ENCODE measurements at places on chromosomes 3 and 15.

GRCh38 chr3:97353176-97353575, 411.4 kb upstream of the ARL6 start:
- no peak for DNase-seq

DNA sequence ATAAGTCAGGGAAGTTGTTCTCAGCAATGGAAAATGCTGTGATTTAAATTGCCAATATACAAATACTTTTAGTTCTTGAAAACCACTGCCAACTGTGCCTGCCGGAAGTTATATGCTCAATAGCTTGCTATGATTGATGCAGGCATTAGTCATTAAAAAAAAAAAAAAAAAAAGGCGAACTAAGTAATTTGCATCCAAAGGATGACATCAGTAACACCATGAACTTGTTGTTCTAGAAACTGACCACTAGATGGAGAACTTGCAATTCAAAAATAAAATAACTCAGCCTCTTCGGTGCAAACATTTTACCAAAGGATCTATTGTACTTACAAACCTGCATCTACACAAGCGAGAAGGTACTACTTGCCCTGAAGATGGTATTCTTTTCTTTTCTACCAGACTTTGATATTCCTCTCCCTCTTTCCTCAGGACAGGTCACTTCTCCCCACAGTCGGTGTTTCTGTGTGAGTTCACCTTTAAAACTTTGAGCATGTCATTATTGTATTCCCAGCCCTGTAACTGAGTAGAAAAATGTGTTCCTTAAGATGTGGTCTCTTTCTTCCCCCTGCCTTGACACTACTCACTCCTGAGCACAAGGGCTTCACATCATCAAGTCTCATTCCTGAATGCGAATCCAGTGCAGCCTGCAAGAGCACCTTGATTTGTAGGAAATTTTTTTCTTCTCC, 115.0 kb upstream of the VEPH1 start:
- no peak for DNase-seq

GRCh38 chr15:67042551-67043142, 22.8 kb upstream of the SMAD3 start:
- DNase-seq, result no peak

DNA sequence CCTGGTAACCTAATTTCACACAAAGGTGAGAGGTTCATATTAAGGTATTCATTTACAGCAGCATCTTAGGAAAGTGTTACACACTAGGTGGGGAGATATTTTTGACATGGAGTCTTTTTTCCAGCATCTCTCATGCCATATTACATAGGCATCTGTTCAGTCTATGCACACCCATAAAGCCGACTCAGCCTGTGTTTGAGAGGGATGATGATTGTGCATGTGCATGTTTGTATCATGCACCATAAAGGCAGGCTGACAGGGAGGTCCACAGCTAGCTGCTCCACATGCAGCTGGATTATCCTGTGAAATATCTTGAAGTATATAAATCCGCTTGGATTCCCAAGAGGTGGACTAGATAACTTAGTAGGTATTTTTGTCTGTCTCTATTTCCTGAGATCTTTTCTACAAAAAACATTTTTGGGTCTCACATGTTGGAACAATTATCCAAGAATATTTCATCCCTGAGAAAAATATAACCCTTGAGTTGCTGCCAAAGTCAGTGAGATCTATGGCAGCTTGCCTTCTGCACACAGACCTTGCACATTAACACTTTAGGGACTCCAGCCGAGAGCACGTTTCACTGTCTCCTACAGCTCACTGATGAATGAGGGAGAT, 288.4 kb upstream of the DPH6 start:
- no peak for DNase-seq

GRCh38 chr3:185992831-185993374, 55.1 kb upstream of the TRA2B start:
- no peak for DNase-seq

- no peak for DNase-seq
These were observed 292.8 kb downstream of the BCHE start for GRCh38 chr3:165544432-165544831.

DNA sequence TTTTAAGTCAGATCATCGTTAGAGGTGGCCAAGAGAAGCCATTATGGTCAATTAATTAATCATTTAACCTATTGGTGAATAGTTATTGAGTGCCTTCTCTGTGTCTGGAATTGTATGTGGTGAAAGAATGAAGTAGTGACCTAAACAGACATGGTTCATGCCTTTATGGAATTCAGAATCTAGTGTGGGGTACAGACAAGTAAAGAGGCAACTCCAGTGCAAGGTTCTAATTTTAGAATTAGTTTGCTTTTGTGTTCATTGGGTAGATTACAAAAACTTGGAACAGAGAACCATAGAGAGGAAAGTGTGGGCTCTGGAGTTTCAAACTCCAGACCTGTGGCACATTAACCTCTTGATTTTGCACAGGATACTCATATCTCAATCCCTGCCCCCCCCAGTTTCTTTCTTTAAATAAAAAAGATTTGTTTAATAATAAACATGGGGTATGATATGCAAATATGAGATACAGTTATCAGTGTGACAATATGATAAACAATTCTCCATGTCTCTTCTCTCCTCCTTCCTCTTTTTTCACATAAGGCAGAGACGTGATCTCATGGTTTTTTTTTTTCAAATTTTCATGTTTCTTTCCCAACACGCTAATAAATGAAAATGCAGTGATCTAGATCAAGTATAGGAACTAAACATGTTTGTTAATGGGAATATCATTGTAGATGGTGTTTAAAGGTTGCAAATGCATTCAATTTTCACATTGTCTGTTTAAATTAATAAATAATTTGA, 117.9 kb downstream of the MITF start:
- no peak for DNase-seq

- DNase-seq, result no peak
These were observed 193.1 kb downstream of the ALCAM start for GRCh38 chr3:105559856-105560255.

- DNase-seq, result no peak
These were observed 18.6 kb downstream of the ARRDC4 start for GRCh38 chr15:97979140-97979520.

DNA sequence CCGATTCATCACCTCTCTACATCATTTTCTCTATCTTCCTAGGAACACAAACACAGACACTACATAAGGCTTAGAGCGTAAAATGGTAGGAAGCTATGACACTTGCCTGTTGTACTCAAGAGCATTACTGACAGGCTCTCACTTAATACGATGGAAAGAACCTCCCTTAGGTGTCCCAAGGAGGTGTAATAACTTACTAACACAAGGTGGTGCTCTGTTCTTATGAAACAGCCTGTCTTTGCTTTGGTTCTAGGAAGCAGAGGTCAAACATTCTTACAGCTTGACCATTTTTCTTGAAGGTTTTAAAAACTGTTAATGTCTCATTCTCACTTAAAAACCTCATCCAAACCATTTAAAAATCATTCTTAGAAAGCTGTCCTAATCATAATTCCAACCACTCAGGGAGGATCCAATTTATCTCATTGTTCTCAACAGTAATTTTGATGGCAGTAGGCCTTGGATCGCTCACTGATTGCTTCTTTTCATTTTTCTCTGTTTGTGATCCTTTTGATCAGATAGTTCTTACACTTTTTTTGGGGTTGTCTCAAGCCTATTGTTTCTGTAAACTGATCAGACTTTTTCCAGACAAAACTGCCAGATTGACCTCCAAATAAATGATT, 317.8 kb upstream of the AGTR1 start:
- no peak for DNase-seq

- no peak for DNase-seq
These were observed 24.7 kb downstream of the LYSMD4 start for GRCh38 chr15:99708563-99708962.

DNA sequence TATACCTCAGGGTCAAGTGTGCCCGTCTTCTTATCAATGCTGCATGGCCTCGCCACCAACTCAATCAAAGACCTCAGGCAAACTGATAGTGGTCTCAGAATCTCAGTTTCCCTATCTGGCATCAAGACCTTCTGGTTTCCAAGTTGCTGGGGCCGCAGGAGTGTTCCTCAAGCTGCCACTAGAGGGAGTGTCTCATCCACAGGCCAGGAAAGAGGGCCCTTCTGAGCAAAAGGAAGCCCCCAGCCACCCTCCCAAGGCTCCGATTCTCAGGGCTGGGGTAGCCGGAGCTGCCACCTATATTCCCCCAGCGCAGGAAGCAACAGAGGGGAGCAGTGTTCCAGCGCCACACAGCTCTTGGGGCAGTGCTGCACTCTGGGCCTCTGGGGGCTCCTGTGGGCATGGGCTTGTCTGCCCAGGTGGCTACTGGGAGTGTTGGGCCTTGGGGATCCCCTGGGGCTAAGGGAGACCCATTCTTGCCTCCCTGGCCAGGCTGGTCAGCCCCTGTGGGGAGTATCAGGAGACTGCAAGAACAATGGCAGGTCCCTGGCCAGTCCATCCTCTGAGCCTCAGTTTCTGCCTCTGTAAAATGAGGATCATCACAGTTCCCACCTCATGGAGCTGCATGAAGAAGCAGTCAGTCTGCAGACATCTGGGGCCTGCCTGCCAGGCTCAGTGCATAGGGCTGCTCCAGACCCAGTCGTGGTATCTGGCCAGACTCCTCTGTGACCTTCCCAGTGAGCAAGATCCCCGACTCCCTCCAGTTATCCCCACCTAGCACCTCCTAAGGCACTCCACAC, 23.4 kb upstream of the SEC13 start:
- peak; percentile 65 for DNase-seq

- DNase-seq, result no peak
These were observed 3.4 kb upstream of the RFTN1 start for GRCh38 chr3:16516695-16517481.

- no peak for DNase-seq
These were observed 119.7 kb upstream of the PHLDB2 start for GRCh38 chr3:111739311-111739911.

DNA sequence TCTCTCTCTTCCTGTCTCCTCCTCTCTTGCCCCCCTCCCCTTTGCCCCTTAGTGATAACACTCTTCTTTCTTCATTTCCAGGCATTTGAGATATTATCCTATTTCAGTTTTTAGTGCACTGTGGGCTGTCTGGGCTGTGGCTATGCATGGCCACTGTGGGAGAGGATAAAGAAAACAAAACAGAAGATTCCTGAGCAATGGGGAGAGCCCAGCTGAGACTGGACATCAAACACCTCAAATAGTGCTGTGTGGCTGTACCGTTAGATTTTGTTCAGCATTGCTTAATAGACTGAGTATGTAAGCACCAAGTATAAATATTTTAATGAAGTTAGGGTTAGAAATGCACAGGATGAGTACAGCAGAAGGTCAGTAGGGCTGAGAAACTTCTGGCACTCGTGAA, 7.9 kb upstream of the GBE1 start:
- no peak for DNase-seq

- DNase-seq, result no peak
These were observed 271.2 kb downstream of the RBMS3 start for GRCh38 chr3:29552051-29552450.

DNA sequence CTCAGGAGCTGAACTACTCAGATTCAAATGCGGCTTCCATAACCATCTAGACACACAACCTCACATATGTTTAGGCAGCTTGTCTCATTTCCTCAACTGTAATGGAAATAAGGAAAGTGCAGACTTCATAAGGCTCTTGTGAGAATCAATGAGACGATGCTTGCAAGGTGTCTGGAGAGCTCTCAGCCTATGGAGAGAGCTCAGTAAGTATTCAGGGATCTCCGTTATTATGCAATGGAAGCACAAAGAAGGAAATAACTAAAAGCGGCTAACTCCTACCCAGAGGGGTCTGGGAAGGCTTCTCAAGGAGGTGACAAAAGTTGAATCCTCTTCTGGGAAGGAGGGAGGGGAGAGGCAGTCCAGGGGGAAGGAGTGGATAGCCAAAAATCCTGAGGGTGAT, 50.1 kb upstream of the LIPC start:
- DNase-seq, result no peak

- DNase-seq, result no peak
These were observed 34.0 kb downstream of the FNDC3B start for GRCh38 chr3:172073262-172073915.

DNA sequence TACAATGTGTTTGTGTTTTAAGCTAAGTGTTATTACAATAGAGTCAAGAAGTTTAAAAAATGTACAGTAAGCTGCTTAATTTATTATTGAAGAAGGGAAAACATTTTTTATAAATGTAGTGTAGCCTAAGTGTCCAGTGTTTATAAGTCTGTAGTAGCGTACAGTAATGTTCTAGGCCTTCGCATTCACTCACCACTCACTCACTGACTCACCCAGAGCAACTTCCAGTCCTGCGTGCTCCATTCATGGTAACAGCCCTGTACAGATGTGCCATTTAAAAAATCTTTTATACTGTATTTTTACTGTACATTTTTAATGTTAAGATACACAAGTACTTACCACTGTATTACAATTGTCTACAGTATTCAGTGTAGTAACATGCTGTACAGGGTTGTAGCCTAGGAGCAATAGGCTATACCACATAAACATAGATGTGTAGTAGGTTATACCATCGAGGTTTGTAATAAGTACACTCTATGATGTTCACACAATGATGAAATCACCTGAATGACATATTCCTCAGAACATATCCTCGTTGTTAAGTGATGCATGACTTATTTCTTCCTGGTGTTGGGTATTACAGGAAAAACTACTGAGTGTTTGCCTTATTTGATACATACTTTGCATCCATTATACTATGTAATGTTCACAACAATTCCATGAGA, 156.6 kb upstream of the NUDT16 start:
- no peak for DNase-seq

DNA sequence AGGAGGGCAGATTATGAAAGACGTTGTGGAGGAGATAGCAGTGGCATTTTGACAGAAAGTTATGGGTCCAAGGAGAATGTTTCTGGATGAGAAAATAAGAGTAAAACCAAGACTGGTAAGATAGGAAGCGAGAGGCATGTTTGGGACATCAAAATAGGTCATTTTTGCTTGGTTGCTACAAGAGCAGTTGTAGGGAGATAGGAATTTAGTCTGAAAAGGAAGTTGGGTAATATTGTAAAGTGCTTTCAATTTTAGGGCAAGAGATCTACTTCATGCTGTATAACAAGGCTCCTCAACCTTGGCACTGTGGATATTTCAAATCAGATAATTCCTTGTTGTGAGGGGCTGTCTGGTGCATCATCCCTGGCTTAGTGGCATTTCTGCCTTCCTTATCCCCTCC, 118.0 kb upstream of the DPH6 start:
- no peak for DNase-seq

DNA sequence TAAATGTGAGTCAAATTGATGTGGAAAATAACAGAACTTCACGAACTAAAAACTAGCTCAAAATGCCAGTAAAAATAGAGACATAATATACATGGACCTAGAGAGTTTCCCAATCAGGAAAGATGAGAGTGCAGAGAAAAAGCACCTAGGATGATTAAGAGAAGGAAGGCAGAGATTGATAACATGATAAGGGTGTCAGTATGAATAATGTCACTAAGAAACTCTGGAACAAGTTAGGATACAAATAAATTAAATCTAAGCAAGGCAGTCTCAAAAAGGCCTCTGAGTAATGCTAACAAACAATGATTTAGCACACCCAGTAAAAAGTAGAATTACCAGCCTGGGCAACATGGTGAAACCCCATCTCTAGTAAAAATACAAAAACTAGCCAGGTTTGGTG, 304.7 kb upstream of the DPPA4 start:
- no peak for DNase-seq

DNA sequence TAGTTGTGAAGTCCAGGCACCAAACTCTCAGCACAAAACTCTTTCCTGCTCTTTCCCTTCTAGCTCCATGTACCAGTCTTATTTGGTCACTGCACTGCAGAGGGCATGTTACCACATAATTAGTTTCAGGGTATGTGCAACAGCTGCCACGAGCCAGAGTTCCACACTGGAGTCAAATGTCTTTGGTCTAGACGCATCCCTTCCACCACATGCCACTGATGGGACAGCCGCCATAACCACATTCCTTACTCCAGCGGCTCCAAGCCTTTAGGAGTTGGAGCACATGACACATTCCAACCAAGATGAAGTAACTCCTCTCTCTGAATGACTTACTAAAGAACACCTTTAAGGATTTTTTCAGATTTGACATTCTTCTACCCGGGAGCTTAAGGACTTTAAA, 153.4 kb downstream of the ERC2 start:
- no peak for DNase-seq
